ENCODE measurements at places on chromosomes 3 and 15.

DNA sequence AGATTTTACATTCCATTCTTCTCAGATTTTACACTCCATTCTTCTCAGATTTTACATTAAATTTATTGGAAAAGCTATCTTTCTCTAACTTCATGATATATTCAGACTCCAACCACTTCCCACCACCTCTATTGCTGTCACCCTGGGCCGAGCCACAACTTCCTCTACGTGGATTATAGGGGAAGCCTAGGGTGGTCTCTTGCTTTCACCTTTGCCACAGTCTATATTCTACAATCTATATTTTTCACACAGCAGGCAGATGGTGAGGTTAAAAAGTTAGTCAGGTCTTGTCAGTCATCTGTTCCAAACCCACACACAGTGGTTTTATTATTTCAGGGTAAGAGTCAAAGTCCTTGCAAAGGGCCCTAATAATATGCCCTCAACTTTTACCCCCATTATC, 370.8 kb upstream of the SUCLG2 start:
- DNase-seq = no peak

GRCh38 chr15:100041127-100041828, 300.5 kb downstream of the ADAMTS17 start:
- DNase-seq = no peak

GRCh38 chr15:52518487-52519371, 10.0 kb downstream of the MYO5A start:
- no peak for DNase-seq

- DNase-seq = no peak
Measured at GRCh38 chr3:193530231-193531165, 24.2 kb downstream of the ATP13A4 start.

- no peak for DNase-seq
Measured at GRCh38 chr15:56036546-56037067, 43.2 kb upstream of the NEDD4 start.

DNA sequence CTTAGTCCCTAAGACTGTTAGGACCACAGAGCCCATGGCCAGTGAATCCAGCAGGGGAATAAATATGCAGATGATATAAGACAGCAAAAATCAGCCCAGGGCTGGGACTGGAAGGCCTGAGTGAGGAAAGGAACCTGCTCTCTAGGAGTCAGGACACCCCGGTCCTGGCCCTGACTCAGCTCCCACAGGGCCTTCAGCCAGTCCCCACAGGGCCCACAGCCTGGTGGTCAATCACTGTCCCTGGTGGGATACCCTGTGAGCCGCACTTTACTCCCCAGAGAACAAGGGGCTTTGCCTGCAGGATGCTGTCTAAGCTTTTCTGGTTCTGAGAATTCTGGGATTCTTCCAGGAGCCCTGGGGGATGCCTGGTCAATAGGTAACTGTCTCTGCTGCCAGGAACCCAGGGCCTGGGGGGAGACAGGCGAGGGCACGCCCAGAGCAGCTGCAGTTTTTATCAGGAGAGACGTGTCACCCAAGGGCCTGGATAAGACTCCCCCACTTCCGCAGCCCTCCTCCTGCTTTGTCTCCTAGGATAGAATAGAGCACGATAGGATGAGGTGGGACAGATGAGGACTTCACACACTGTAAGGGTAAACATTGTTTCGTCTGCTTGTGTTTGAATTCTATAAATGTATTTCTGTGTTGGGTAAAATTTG, 49.5 kb upstream of the MCF2L2 start:
- DNase-seq = peak; percentile 94

DNA sequence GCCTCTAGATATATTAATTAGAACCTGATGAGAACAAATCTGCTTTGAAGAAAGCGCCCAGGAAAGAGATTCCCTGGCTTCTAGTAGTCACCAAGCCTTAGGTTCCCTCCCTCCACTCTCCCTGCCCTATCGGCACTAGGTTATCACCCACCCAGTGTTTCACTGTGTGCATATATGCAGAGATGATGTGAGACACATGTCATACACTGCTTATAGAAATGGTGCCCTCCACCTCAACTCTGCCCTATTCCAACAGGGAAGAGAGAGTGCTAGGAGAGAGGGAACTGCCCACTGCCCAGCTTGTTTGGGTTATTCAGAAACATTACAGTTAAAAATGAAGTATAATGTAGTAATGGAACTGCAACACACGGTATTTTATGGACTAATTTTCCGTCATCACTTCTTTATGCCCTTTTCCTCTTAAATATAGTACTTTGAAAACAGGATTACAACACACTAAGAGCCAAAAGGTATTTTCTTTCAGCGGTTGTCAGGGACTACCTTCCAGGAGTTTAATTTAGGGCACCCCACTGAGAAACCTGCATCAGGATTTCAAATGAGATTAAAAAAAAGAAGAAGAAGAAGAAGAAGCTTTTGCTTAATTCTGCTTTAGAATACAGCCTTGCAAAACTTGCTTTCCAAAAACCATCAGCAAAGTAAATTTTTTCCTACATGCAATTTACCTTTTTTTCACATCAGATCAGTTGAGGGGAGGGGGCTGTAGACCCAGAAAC, 55.3 kb downstream of the MEIS2 start:
- no peak for DNase-seq

DNA sequence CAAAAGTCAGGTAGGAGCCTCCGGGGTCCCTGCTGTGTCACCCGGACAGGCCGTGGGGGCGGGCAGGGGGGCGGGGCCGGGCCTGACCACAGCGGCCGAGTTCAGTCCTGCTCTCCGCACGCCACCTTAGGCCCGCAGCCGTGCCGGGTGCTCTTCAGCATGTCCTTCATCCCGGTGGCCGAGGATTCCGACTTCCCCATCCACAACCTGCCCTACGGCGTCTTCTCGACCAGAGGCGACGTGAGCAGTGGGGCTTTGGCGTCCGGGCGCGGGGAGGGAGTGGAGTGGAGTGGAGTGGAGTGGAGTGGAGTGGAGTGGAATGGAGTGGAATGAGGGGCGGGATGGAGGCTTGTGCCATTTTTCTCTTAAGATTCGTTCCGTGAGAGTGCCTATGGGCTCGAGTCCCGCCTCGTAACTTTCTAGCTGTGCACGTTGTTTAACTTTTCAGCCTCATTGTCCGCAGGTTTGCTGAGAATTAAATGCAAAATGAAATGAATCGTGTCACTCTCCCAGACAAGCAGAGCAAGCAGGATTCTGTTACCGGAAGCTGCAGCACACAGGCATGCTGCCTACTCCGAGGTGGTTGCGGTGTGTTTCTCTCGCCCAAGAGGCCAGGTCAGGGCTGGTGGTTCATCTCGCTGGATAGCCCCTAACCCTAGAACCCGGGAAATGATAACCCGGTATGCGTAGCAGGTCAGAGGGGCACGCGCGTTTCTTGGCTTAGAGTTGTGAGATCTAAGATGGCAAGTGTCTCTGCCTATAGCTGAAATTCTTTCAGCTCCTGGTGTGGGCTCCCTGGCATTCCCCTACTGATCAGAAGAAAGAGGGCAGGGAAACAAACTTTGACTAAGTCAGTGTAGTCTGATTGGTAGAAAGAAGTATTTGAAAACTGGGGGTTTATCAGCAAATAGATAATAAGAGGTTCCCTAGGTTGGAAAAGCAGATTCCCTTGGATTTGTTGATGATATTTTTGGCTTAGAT, at the start of gene FAH:
TSS of gene FAH (plus strand) at position 104 of the 981 bp plus-strand sequence. CDS start at position 160, 56 bp downstream.
- DNase-seq = no peak

DNA sequence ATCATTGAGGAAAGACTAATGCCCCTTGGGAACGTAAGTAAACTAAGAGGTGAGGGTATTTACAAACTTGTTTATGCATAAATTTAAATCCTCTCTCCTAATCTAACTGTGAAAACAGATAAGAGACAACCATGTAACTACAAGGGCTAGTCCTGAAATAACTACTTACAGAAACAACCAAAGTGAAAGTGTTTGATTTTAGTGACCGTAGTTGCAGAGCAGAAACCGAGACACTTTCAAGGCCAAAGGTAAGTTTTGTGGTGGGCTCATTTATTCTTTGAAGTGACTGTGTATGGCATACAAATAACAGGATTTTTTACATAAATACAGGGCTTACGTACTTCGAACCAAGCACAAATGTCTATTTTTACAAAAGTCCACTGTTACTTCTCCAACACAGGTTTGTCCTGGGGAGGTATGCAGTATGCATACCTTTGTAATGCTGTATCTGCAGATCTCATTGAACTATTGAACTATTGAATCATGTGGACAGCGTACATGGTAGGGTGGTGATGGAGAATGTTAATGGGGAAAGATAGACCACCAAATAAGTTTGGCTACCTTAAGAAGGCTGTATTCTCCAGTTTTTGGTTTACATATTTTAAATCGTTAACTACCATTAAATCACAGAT, 99.6 kb upstream of the RBMS3 start:
- no peak for DNase-seq

DNA sequence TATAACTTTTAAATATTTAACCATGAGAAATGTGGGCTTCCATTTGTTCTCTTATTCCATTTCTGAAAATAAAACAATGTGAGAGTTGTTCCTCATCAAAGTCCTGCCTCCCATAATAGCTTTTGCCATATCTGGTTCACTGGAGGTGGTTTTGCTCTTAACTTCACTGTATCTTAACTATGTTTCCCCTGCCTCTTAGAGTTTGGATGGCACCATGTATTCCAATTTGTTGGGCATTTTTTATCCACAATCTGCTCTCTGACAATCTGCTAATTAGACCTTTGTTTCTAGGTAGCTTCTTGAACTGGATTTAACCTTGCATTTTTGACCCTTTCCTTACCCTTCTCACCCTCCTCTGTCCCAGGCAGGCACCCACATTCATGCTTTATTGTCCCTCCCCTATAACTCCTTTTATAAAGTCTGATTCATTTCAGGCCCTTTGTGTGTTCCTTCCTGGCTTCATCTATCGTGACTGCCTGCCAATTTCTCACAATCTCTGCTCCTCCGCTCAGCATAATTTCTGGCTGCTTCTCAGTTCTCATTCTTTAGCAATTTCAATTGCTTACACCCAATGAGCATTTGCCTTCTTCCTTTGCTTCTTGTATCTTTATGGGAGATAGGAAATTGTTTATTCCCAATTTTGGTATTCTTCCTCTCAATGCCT, 144.2 kb upstream of the ARHGEF26 start:
- no peak for DNase-seq

GRCh38 chr3:53144862-53145712, 14.9 kb upstream of the RFT1 start:
- no peak for DNase-seq

DNA sequence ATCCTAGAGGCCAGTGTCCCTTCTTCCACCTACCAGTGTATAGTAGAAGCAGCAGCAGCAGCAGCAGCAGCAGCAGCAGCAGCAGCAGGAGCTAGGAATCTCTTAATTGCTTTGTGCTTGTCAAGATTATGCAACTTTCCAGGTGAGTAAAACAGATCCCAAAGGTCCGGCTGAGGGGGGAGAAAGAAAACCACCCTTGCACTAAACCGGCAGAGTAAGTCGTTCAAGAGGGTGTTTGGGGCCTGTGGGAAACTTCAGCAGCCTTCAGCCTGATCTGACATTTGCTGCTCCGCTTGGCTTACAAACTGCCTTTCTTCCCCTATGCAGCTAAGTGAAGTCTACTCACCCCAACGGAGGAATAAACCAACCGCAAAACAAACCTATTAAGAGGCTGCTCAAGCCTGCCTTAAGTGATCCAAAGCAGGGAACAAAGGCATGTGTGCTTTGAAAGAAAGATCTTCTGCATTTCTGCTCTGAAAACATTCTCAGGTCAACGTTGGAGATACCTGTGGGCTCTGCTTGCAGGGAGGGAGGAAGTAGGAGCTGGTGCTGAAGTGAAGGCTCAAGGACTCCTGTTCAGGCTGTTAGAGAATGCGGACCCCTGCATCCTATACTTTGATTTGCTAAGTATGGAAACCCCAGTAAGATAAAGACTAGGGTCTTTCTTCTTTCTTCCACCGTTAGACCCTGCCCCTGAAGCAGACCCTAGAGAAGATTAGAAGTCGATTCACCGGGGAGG, 35.7 kb upstream of the DLG1 start:
- DNase-seq = no peak

DNA sequence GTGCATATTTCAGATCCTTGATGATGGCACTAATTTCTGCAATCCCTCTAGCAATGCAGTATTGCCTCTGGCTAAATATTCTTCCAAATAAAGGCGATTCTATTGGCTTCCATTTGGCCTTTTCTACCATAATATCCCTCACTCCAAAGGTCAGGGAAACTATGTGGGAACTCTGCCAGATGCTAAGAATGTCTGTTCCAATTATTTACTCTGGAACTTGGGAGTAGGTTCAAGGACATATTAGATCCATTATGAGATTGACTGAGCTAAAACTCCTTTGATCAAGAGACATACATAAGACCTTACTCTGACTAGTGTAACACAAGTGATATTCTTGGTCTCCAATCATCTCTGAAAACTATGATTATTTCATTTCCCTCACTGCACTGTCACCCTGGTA, 674.5 kb upstream of the NECTIN3 start:
- no peak for DNase-seq

DNA sequence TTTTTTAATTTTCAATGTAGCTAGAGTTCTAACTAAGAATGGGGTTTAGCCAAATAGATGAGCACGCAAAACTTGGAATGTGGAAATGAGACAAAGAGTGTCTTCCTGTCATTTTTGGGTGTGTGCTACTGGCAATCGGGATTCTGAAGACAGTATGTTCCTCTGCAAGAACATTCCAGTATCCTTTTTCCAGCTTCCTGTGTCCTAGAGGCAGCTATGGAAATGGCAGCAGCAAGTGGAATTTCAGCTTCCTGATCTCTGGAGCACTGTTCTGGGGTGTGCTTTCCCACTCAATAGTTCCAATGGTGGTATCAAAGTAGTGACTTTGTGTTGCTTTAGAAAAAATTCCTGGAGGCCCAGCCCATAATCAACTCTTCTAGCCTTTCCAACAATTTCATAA, 642.9 kb upstream of the KCNMB2 start:
- no peak for DNase-seq

GRCh38 chr3:42582474-42583070, 805 bp upstream of the SEC22C start:
- DNase-seq = no peak

GRCh38 chr3:135447483-135447882, 518.0 kb upstream of the PPP2R3A start:
- no peak for DNase-seq

DNA sequence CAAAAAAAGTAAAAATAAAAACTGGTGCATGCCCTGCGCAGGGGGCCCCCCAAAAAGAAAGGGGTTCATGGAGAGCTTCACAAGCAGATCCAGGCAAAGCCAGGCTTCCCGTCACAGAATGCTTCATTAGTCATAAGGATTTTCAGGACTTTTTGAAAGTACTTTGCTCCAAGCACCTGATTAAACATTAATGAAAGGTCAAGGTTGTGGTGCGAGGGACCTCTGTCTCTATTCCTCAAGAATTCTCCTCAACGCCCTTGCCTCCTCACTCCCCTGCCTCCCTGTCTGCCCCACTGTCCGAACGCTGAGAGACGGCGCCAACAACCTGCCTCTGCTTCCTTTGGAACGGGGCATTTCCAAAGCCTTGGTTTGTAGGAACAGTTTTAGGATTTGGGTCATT, 240.1 kb upstream of the IGF1R start:
- no peak for DNase-seq

GRCh38 chr15:77606142-77607034, 26.3 kb downstream of the LINGO1 start:
- DNase-seq = no peak

DNA sequence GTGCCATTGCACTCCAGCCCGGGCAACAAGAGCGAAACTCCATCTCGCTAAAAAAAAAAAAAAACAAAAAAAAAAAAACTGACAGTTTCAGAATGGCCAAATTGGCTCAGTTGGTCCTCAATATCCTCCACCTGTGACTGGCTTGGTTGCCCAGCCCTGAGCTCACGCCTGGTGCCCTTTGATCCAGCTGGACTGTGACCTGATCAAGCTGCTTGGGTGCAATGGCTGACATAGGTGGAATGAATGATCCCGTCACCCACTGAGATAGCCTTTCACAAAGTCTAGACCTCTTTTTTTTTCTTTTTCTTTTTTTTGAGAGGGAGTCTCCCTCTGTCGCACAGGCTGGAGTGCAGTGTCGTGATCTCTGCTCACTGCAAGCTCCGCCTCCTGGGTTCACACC, 254.6 kb downstream of the FOXP1 start:
- no peak for DNase-seq

All from NCI-H1105 (cell line).